ENCODE measurements at places on chromosomes 5 and 9.

- DNase-seq: no peak
These were observed 37.1 kb downstream of the CPLANE1 start for GRCh38 chr5:37212096-37212495.

GRCh38 chr5:106269252-106269843 lies 1401.4 kb downstream of the EFNA5 start:
- DNase-seq: no peak

DNA sequence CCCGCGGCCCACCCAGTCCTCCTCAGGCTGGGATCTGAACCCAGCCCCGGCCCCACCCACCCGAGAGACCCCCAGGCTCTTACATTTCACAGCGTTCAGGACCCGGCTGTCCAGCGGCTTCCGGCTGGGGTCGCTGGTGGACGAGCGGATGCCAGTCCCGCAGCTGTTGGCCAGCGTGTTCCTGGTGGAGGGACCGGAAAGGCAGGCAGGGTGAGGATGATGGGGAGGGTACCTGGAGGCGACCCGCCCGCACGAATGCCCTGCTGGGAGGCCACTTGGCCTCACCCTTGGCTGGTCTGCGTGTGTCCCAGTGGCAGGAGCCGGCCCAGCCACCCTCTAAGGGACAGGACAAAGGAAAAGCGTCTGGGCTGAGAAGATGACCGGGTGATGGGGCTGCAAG lies 51.9 kb upstream of the UBAC1 start:
- DNase-seq: no peak

- no peak for DNase-seq
These were observed 2.7 kb downstream of the DAB2 start for GRCh38 chr5:39422036-39422606.

DNA sequence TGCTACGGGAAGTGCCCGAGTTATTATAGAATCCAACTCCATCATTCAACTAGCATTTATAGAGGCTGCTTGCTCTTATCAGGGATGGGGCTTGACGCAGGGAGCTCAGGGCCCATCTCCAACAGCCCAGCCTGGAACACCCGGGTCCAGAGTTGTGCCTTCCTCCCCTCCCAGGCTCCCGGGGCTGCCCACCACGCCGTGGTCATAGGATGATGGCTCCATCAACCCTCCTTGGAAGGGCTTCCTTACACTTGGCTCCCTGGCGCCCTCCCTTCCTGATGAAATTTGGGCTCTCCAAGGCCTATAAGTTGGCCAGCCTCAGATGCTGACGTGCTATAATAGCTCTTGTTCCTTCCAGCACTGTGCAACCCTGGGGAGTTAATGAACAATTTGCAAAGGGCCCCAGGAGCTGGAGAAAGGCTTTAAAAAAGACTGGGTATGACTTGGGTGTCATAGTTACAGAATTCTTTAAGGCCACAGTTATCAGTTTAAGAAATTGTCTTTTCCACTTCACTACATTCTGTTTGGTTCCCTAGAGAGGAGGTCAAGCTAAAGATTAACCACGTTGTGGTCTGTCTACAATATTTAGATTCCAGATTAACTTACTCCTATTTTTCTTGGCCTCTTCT lies 42.5 kb upstream of the GADD45G start:
- no peak for DNase-seq

DNA sequence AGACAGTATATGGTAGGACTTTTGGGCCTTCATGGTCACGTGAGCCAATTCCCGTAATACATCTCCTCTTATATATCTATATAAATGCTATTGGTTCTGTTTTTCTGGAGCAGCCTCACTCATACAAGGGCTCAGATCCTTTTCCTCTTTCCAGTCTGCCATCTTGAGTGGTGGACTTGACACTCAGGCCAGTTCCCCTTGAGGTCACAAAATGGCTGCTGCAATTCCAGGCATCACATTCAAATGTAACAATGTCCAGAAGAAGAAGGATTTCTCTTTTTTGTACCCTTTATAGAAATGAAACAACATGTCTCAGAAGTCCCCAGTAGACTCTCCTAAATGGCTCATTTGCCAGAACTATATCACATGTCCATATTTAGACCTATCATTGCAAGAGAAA lies 4.5 kb downstream of the GPR150 start:
- no peak for DNase-seq

- no peak for DNase-seq
These were observed 2.5 kb upstream of the NKD2 start for GRCh38 chr5:1005904-1006655.

GRCh38 chr5:124702525-124702924 lies 43.9 kb downstream of the ZNF608 start:
- no peak for DNase-seq

DNA sequence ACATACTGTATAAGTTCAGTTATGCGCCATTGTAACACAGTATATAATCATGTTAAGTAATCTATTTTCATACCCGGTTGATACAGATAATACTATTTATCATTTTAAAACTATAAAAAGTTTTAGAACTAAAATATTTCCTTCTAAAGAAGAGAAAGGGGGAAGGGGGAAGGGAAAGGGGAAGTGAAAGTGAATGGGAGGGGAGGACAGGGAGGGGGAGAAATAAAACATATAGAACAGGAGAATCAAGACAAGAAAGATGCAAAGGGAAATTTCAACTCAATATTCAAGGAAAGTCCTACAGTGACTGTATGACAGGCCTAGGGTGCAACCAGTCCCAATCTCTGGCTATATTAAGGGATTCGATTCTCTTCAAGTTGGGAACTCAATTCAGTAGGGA lies 1278.8 kb downstream of the MAT2B start:
- DNase-seq: no peak

GRCh38 chr5:34736445-34737115 lies 80.5 kb downstream of the RAI14 start:
- no peak for DNase-seq

All from stimulated activated CD4-positive, alpha-beta T cell treated with anti-CD3 and anti-CD28 coated beads, Interleukin-1b, Interleukin-23, amount 100 ng/mL, for 1 hour (primary cell).